ENCODE measurements at places on chromosomes 3 and 15.

GRCh38 chr3:4449043-4449805, 17.8 kb downstream of the SUMF1 start:
- DNase-seq: no peak

- no peak for DNase-seq
Observed at GRCh38 chr3:13037458-13038117, 35.6 kb downstream of the IQSEC1 start.

GRCh38 chr3:138119423-138119766, 4.0 kb upstream of the DZIP1L start:
- DNase-seq: no peak

DNA sequence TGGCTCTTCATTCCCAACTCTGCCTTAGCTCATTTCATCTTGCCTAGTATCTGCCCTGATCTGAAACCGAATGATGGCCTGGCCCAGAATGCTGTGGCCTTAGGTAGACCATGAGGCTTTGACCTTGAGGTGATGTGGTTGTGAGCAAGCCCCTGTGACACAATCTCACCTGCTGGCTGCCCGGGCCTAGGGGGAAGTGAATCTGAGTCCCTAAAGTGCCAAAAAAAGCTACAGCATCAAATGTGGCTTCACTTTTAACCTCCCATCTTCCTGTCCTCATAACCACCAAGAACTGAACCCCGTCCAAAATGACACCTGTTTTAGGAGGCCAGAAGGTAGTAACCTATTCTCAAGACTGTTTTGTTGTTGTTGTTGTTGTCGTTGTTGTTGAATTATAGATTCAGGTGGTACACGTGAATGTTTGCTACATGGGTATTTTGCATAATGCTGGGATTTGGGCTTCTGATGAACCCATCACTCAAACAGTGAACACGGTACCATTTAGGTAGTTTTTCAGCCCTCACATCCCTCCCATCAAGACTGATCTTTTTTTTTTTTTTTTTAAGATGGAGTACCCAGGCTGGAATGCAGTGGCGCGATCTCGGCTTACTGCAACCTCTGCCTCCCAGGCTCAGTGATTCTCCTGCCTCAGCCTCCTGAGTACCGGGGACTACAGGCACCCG, 54.6 kb downstream of the MCCC1 start:
- no peak for DNase-seq

DNA sequence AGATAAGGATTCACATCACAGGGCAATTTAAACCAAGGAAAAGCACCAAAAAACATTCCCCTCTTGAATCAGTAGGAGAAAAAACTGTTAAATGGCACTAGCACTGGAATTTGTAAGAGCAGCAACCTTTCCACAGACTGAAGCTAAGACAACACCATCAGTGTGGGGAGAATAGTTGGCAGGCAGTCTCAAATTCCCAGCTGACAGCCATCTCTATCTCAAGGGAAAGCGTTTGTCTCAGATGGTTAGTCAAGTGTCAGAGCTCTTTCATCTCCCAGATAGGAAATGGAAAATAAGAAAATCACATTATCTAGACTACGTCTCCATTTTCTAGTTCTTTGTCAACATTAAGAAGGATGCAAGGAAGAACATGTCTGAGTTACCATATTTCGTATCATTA, 228.7 kb downstream of the WDR72 start:
- peak; percentile 75 for DNase-seq
